ENCODE measurements at places on chromosomes 2 and 18. TPM values are rescaled to one million over a fixed set of nuclear protein-coding genes. Genes with fewer than 3 reads are reported as not detected.

TWIST2 gene
- total RNA-seq = 0.20 TPM

EN1 gene
- total RNA-seq = not detected

DES gene
- total RNA-seq = not detected

SIX3 gene
- not detected for total RNA-seq

CTAGE1 gene
- total RNA-seq = not detected

Measured in mammary microvascular endothelial cell (primary cell).